Activated effector memory CD4-positive, alpha-beta T cell treated with anti-CD3 and anti-CD28 coated beads, Interleukin-2, amount 50 U/mL, for 16 hours (primary cell): ENCODE measurements at places on chromosomes 1 and 21.

DNA sequence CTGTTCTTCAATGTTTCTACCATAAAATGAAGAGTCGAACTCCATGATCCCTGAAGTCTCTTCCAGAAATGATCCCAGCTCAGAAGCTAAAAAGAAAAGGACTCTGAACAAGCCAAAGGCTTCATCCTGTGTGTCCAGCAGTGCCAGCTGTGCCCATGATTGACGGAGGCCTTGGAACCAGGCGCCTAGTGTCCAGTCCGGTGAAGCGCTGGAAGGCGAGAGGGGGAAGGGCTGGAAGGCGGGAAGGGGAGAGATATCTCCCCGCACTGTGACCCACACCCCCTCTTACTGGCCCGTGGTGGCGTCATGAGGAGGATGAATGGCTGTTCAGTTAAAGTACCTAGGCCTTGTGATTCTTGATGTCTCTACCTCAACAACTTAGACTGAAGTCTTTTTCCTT lies 10.4 kb upstream of the PLEKHA6 start:
- DNase-seq: no peak

GRCh38 chr1:76697361-76697760 lies 169.9 kb upstream of the ST6GALNAC5 start:
- no peak for DNase-seq

DNA sequence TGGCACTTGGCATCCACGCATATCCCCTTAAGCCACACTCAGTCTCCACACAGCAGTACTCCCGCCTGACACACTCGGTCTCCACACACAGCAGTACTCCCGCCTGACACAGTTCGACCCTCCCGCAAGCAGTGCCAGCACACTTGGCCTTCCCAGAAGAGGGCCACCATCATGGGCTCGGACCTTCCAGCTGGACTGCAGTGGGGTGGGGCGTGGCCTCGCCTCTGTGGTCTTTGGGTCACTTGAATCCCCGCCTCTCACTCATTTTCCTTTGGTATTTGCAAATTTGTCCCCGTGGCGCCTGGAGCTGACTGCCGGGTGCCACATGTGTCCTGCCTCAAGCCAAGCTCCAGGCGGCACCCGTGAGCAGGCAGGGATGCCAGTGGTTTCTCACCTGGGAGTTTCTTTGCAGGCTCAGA lies 63.7 kb downstream of the FAAP20 start:
- no peak for DNase-seq

- peak; percentile 79 for DNase-seq
Observed at GRCh38 chr21:42614811-42615351, 38.5 kb upstream of the PDE9A start.

- DNase-seq: no peak
Observed at GRCh38 chr21:42734323-42734971, 81.0 kb downstream of the PDE9A start.

DNA sequence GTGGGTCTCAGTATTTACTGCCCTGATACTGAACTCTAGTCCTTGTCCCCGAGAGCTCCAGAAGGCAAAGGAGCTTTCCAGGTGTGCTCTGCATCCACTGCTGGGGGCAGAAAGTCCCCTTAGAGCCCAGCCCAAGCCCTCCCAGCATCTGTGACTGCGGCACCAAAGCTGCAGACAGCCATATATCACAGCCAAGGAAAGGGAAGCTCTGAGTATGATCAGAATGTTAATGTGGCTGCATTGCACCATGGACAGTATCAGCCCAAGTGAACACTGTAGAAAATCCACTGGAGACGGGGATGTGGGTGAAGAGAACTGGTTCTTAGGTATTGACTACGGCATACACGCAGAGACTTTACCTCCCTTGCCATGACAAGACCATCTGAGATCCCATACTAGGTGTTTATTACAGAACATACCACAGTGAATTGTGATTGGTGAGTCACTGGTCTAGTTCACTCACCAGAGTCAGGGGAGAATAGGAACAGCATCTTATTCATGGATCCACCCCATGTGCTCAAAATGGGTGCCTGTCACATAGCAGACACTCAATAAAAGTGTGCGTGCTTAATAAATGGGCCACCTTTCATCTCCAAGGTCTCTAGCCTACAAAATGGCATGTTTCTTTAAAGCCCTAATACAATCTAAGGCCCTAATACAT lies 170.3 kb downstream of the HHIPL2 start:
- no peak for DNase-seq

- no peak for DNase-seq
Observed at GRCh38 chr1:25146451-25146855, 85.8 kb downstream of the SYF2 start.

- no peak for DNase-seq
Observed at GRCh38 chr1:208216062-208216461, 28.1 kb downstream of the PLXNA2 start.

- DNase-seq: no peak
Observed at GRCh38 chr1:45510036-45510971, 10.2 kb downstream of the MMACHC start.

DNA sequence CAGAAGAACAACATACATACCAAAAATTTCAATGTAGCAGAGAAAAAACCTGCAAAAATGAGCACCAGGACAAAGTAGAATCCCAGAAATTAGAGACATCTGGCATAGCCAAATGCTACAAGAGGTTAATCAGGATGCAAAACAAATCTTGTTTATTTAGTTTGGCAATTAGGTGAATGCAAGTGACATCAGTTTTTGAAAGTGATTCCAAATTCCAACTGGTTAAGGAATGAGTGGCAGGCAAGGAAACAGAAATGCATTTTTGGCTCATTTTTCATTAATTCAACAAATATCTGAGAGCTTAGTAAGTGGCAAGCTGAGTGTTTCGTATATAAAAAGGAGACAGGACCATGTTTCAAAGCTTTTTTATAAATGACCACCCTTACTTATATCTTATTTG lies 21.3 kb downstream of the SCAF4 start:
- no peak for DNase-seq

DNA sequence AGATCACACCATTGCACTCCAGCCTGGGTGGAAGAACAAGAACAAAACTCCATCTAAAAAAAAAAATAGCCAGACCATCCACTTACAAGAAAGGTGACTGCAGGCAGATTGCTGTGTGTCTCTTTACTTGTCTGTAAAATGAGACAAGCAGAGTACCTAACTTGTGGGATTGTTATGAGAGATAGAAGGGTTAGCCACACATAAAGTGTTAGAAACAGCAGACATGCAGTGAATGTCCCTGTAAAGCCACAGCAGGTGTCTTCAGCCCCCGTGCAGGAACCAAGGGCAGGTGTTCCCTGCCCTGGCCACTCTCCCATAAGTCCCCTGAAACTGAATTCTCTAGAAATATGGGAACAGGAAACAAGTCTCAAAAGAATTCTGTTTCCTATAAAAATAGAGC lies 40.8 kb upstream of the EFHD2 start:
- DNase-seq: no peak

GRCh38 chr1:14687147-14687546 lies 88.7 kb downstream of the KAZN start:
- no peak for DNase-seq

- no peak for DNase-seq
Observed at GRCh38 chr1:17081439-17081838, 27.6 kb upstream of the SDHB start.

DNA sequence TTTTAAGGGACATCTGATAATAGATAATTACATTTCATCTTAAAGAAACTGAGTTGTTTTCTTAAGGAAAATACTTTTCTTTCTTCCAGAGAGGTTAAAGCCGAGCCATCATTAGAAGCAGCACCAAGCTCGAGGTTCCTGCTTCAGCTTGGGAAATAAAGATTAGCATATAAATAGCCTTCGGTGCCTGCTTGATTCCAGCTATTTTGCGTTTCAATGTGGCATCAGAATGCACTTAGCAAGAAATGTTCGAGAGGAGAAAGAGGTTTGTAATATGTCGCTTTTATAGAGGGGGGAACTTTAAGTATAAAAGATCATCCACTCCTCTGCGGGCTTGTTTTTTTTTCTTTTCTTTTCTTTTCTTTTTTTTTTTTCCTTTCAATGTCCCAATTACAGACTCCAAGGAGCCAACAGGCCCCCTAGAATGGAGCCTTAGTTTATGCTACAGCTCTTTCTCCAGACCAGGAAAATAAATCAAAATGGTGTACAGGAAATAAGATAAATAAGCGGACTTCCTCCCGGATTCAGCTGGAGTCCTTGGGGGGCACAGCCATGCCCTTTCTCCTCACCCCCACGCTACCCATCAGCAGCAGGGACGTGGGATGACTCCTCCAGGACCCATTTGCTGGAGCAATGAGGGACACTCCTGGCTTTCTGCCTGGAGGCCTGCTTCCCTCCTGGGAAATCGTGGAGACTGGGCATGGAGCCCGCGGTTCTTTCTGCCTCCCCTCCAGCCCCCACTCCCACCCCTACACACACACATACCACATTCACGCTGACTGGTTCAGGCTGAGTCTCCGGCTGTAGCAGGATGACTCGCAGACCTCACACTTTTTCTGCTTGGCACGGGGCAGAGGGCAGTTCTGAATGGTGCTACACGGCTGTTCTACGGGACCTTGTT lies 131.6 kb downstream of the RRAGC start:
- no peak for DNase-seq

GRCh38 chr21:44718571-44718970 lies 7.2 kb upstream of the TSPEAR start:
- peak; percentile 38 for DNase-seq

DNA sequence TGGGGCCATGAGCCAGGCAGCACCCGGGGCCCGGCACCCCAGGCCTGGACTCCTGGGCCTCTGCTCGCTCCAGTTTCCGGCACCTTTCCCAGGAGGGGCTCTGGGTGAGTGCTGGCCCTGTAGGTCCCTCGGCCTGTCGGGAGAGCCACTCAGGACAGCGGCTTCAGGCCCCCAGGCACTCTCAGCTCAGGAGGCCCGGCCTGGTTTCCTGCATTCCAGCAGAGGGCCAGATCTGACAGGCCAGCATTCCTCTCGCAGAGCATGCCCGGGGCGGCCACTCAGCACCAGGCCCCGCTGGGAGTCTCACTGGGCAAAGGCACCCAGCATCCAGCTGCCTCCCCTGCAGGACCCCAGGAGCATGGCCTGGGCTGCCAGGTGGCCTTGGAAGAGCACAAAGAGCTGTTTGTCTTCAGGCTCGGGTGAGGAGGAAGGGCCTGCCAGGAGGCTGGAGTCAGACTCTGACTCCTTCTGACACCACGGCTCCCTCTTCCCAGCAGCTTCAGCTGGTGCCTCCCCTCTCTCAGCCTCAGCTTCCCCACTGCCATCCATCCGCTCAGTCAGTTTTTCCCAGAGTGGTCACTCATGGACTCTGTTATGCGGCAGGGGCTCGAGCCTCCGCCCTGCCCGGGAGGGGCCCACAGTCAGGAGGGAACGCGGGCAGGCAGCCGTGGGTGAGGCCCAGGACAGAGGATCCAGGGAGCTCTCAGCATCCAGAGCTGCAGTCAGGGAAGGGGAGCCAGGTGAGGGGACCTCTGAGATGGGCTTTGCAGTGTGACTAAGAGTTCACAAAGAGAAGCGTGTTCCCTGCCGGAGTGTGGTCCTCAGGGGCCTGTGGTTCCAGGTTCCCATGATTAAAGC lies 51.7 kb downstream of the WNT9A start:
- DNase-seq: peak; percentile 57

- DNase-seq: no peak
Observed at GRCh38 chr1:197825541-197825940, 50.3 kb upstream of the DENND1B start.

- no peak for DNase-seq
Observed at GRCh38 chr1:67241200-67241746, 66.4 kb upstream of the IL12RB2 start.

DNA sequence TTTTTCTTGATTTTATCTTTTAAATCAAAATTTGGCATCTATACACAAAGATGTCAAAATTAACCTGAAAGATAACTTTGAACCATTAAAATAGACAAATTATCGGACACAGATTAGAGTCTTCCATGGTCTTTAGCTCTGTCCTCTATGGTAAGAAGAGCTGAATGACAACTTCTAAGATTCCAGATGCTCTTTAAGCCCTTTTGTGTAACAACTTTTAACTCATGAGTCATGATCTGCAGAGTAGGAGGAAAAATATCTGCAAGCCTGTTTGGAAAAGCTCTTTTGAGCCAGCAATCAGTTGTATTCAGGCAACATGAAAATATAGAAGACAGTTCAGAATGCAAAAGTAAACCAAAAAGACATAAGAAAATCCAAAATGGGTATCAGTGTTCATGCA lies 37.8 kb downstream of the TTC13 start:
- DNase-seq: no peak

DNA sequence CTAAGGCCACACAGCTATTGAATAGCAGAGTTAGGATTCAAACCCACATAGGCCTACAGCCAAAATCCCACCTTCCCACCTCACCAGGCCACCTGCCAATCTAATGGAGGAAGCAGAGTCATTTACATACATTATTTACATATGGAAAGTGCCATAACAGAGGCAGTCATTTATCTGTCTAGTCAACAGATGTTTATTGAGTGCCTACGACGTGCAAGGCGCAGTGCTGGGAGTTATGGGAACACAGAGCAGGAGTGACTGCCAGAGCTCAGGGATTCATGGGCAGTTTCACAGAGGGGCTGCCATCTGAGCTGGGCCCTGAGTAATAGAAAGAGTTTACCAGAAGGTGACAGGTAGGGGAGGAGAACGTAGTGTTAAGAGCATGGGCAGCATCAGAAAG lies 10.3 kb upstream of the PADI6 start:
- DNase-seq: no peak

- no peak for DNase-seq
Observed at GRCh38 chr1:205760606-205761005, 10.6 kb upstream of the NUCKS1 start.

DNA sequence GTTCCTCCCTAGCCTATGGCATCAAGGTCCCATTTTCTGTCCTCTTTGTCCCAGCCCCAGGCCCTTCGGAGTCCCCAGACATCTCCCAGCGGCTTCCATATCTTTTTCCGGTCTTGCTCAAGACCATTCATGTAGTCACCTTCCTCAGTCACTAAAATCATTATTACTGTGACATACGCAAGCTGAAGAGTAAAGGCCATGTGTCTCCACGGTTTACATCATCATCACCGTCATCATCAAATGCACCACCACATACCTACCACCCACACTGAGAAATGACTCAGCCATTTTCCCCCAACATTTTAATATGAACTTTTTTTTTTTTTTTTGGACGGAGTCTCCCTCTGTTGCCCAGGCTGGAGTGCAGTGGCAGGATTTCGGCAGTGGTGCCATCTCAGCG lies 43.4 kb downstream of the FHAD1 start:
- DNase-seq: no peak

GRCh38 chr1:201489643-201490261 lies 17.2 kb downstream of the CSRP1 start:
- no peak for DNase-seq

DNA sequence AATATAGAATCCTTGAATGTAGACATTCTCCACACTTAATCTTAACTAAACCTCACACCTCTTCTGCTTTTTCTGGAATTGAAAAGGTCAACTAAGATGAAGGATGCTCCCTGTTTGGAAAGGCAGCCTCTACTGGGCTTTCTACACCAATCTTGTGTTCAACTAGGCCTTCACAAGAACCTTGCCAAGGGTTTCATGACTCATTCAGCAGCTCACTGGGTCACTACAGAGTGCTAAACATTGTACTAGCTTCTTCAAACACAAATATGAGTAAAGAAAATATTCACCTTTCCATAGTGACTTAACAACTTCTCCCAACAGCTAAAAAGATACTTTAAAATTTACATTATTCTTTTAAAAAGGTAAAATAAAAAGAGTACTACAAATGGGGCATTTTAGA lies 135.3 kb upstream of the PRMT6 start:
- DNase-seq: no peak
